ENCODE measurements at places on chromosomes 1 and 21.

DNA sequence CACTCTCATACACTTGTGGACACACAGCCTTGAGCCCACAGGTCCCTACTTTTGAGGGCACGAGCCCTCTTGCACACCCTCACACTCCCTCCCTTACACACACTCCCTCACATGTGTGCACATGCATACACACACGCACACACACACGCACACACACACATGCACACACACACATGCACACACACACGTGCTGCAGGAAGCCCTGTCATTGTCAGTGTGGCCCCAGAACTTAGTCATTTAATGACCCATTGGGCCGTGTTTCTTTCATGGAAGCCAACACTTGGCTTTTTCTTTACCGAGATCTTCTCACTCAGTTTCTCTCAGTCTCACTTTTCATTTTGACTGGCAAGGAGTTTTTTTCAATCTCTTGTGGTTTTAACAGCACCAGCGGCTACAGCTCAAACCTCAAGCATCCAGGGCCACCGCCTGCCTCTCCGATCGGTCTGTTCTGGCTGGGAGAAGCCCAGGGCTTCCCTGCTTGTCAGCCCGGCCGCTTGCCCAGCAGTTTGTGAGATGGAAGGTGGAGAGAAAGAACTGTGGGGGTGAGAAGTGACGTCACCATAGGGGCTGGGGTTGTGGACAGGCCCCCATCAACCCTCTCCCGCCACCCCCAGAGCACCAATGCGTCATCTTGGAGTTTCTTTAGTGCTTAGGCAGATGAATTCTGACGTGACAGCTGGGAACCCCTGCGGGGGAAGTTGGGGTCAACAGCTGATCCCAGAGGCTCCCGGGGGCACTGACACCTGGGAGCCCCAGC lies 15.8 kb upstream of the TNFRSF8 start:
- no peak for DNase-seq

DNA sequence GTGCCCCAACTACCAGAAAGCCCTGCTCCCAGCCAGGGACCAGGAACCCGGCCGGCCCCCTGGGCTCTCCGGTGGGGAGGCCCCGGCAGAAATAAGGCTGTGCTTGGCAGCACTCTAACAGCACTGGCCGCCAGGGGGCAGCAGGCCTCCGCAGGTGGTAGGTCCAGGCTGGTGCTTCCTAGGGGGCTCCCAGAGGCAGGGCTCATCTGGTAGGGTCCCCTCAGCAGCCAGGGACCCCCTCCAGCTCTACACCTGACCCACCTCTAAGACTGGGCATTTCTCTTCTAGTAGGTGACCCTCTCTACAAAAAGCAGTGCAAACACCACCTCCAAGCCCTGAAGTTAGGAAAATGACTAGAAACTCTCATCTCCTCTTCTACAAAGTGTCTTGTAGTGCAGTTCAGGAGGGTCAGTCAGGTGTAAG lies 85.6 kb downstream of the STUM start:
- peak; percentile 93 for DNase-seq

DNA sequence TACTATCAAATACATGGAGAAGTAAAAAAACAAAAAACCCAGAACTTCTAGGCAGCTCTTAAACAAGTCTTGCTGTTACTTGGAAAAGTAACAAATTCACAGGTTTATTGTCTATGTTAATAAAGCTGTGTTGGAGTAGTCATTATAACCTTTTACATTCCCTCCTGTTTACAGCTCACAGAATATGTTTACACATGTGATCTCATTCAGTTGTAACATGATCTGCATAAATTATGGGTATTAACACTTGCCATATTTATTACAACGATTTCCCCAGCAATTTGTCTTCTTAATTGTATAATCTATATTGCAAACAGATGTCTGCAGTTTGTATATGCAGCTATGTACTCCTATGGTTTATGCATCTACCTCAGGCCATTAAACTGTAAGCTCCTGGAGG lies 28.6 kb downstream of the ERG start:
- DNase-seq: no peak

DNA sequence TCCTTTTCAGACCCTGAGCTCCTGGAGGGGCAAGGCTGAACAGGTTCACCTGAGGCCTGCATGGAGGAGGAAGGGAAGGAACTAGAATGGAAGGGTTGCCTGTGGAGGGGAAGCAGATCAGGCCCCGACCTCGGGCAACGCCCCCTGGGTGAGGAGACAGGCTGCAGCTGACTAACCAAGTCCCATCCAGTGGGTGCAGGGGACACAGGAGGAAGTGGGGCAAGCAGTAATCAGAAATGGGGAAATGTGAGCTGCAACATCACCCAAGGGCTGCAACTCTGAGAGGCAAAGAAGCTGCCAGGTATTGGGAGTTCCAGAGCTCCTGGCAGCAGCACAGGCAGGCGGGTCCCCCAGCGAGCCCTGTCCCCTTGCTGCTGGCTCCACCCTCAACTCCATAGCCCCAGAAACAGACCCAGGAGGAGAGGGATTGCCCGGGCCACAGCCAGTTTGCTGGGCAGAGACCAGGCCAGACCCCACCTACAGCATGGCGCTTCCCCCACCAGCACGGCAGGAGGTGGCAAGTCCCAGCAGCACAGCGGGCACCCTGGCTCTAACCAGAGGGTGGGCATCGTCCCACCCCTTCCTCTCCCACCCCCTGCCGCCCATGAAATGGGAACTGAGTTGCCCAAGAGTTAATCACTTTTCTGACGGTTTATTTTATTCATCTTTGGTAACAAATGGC lies 38.5 kb downstream of the MRPL37 start:
- DNase-seq: no peak

GRCh38 chr1:221712198-221712684 lies 29.6 kb downstream of the DUSP10 start:
- no peak for DNase-seq
